CD4-positive, alpha-beta T cell treated with Interleukin-4 for 1 hour (primary cell): ENCODE measurements at places on chromosomes 5 and 9.

DNA sequence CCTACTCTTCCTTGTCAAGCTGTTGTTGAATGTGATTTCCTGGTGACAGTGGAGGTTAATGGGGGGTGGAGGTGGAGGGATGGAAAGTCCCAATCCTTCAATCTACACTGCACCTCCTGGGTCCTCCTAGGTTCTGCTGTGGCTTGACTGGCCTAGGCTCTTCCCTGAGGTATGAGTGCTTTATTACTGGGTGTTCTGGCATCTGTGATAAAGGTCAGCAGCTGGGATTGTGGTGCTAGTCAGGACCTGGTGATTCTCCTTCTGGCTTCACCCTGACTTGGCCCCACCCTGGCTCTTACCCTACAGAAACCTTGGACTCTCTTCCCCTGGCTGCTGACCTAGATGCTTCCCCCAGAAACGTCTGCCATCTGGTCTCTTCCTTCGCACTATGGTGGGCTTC is 194.3 kb downstream of the ARHGEF28 start:
- no peak for DNase-seq

DNA sequence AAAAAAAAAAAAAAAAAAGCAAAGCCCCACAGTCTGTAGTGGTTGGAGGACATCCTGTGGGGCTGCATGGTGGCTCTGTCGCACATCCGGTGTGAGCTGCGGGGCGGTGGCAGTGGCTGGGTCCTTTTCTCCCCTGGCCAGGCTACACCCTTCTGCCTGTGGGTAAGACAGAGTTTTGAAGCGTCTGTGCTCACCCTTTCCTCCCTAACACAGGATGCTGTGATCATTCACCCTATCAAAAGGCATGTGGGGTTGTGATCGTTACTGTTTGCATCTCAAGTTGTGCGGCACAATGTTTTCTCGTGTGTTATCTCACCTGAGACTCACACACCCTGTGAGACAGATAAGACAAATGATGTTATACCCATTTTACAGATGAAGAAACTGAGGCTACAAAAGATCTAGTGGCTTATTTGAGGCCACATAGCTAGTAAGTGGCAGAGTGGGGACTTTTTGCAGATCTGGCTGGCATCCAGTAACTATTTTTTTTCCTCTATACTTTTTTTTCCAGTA is 17.5 kb downstream of the IRF1 start:
- DNase-seq: peak; percentile 95

- no peak for DNase-seq
These were observed 1.6 kb upstream of the FOXE1 start for GRCh38 chr9:97851446-97851883.

DNA sequence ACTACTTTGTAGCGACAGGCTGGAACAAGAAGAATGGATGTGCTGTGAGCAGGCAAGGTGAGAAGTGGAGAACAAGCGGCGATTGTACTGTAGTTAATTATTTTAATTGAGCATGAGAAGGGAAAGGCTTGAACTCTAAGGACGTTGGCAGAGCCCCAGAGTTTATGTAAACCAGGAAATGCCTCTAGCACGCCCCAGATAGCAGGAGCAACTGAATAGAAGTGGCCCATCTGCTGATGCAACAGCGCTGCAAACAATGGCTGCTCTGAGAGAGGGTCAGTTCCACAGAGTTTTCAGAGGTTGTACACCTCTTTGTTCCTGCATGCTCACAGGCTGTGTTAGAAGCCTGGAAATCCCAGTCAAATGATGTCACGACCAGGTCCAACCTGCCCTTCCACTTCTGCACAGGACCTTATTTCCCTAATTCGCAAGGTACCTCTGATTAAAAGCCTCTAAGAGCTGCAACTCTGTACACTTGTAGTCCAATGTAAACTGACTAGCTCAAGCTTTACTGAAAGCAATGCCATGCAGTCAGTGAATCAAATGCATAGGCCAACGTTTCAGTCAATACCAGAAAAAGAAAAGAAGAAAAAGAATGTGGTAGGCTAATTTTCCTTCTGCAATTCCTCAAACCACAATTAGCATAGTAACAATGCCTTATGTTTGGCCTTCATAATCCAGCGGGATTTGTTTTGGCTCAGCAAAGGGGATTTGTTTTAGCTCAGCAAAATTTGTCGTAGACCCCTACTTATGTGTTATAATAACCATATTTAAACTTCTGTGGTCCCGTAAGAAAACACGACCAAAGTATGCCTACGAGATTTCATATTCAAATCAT is 119.6 kb upstream of the RETREG1 start:
- DNase-seq: no peak
